ENCODE measurements at places on chromosomes 1 and 21.

GRCh38 chr1:179010671-179011070 is 15.0 kb upstream of the FAM20B start:
- DNase-seq = no peak

GRCh38 chr21:37159053-37159776 is 86.2 kb downstream of the TTC3 start:
- no peak for DNase-seq

GRCh38 chr1:188888386-188888785 is 1589.3 kb downstream of the BRINP3 start:
- no peak for DNase-seq

GRCh38 chr21:27772816-27773215 is 805.9 kb upstream of the ADAMTS5 start:
- no peak for DNase-seq

- DNase-seq = no peak
These were observed at the start of gene ARHGEF11 for GRCh38 chr1:157045250-157046218. Gene ARHGEF11 (minus strand): TSS chr1:157045742. CDS start chr1:157044330, 1,412 bp downstream.

DNA sequence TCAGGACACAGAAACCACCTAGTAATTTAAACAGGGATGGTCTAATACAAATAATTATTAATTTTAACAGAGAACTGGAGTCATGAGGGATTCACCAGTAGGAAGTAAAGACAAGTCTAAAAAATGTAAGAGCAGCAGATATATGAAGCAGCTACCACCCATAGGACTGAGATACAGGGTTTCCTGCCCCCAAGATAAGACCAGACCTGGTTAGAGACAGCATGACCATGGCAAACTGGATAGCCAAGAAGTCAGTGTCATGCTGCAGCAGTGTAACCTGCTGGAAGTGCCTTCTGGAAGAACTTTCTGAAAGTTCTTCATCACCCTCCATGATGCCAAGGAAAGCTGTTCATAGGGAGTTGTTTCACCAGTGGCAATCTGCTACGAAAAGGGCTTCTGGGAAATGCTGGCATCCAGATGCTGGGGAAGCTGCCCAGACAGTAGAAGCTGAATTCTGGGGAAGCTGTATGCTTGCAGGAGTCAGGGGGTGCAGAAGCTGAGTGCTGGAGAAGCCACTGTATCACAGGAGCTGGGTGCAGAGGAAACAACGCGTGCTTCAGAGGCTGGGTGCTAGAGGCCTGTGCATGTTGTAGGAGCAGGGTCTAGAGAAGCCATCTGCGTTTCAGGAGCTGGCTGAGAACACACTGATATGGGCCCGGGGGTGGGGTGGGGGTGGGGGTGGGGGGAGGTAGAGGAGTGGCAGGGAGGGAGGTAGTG is 356.4 kb downstream of the DISC1 start:
- no peak for DNase-seq

DNA sequence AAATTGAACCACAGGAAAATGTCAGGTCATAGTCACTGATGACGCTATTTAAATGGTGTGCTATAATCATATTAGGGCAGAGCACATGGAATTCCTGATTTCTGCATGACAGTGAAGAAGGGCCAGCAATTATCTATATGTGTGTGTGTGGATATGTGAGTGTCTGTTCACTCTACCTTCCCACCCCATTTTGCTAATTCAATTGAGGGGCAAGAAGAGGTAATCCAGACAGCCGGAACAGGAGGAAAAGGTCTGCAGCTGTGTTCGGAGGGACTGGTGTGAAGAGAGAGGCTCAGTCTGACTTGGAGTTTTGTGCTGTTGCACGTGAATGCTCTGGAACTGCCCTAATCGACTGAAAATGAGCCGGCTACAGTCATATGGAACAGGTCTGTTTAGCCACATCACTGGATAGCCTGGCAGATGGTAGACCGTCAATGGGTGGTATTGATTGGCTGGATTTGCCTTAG is 5.1 kb upstream of the ELAVL4 start:
- DNase-seq = no peak

DNA sequence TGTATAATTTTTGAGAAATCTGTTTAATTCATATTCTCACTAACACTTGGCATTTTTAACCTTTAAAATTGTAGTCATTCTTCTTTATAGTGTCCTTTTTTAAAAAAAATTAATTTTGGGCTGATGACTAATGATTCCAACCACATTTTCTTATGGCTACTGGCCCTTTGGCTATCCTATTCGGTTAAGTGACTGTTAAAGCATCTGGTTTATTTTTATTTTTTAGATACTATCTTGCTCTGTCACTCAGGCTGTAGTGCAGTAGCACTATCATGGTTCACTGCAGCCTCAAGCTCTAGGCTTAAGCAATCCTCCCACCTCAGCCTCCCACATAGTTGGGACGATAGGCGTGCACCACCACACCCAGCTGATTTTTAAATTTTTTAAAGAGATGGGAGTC is 723.2 kb upstream of the CXADR start:
- DNase-seq = no peak

DNA sequence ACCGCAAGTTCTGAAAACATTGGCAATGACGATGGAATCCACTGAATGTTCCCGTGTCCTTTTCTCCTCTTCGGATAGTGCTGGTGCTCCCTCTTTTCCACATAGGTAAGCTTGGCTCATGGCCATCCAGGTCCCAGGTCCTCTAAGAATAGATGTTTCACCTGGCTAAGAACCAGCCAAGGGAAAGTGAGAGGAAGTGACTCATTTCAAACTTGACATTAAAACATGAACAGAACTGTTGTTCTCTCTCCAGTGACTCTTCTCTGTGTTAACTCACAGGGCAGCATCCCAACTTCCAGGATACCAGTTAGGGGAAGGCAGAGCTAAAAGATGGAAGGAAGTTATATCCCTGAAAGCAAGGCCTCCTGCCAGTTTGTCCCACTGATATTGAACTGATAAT is 493.8 kb upstream of the CHRM3 start:
- no peak for DNase-seq

DNA sequence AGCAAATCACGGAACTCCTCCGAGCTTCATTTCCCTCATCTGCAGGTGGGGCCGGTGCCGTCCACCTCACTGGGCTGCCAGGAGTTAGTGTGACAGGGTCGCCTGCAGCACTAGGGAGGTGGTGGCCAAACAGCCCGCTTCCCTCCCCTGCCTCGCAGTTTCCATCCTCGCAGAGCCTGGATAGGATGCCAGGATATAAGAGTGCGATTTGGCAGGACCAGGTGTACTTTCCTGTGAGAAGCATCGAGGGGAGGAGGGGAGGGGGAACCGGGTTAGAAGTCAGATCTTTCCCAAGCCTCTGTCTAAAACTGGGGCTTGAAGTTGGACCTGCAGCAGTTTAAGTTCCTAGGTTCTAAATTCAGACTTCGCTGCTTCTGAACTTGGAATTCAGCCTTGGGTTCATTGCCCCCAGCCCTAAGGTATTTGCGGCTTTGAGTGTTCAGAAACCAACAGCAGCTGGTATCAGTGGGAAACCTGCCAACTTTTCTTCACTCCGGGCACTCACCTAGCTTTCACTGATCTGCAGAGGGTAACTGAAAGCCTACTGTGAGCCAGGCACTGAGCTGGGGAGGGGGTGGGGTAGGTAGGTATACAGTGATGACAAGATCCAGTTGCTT is 1.7 kb upstream of the JUN start:
- peak; percentile 5 for DNase-seq

DNA sequence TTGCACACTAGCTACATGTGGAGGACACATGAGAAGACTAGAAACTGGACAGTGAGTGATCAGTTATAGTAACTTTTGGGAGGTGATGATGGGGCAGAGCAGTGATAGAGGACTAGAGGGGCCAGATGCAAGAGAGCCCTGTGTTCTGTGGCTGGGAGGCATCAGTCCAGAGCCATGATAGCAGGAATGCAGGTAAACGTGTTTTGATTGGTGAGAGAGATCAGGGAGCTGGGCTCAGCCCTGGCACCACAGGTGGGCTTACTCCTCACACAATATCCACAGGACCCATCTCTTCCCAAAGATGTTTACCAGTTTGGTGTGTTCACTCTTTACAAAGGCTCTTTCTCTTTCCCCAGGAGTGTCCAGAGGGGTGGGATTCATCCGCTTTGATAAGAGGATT is 86.5 kb downstream of the ELAVL4 start:
- no peak for DNase-seq

DNA sequence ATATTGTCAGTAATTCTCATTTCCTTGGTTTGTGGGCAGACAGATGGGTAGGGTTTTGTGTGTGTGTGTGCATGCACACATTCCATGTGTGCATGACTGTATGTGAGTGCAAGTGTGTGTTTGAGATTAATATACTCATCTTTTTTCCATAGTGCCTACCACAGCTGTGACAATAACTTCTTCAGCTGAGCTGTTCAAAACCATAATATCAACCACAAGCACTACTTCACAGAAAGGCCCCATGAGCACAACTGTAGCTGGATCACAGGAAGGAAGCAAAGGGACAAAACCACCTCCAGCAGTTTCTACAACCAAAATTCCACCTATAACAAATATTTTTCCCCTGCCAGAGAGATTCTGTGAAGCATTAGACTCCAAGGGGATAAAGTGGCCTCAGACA is 149.3 kb downstream of the ADGRL2 start:
- no peak for DNase-seq

DNA sequence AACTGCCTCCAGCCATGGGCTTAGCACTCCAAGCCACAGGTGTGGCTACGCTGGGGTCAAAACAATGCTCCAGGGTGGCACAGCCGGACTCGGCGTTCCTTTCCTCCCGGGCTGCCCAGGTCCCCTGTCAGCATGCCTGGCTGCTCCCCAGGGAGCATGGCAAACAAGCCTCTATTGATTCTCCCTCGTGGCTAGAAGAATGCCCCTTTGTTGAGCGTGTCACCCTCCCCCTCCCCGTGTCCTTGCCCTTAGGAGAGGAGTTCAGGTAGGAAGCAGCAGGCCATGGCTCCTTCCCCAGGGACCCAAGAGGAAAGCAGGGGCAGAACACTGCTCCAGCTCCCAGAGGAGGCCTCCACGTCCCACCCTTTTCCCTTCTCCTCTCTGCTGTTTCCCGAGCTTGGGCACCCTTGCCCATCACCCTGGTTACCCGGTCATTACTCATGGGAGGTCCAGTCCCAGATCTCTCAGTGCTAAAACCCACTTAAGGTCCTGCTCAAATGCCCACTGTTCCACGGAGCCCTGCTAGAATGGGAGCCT is 57.4 kb upstream of the CITED4 start:
- DNase-seq = no peak

DNA sequence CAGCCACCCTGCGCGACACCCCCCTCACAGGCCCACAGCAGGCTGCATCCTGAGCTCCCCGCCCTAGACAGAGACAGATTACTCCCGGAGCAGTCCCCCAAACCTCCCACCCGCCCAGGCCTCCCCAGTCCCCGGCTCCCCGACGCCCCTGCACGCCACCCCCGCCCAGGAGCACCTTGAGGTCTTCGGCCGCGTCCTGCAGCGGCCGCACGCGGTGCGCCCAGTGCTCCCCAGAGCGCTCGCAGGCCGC is 731 bp downstream of the TRIM11 start:
- DNase-seq = no peak

- DNase-seq = no peak
These were observed 37.3 kb upstream of the HMGN1 start for GRCh38 chr21:39386194-39386593.

- DNase-seq = no peak
These were observed 31.5 kb downstream of the LPAR3 start for GRCh38 chr1:84861516-84861915.

DNA sequence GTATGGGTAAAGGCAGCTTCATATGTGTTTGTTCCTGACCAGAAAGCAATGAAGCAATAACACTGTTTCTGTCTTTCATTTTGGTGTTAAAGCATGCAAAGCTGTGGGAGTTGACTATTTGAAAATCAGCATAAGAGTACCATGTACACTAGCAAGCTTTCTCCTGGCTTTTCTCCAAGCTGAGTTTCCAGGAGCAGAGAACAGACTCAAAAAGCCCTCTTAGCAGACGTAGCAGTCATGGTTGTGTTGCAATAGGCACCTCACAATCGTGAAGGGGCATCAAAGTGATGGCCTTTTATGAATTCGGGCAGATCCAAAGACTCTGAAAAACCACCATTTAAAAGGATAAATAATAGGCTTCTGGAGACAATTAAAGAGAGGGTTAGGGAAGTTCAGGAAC is 159.7 kb downstream of the PTGER3 start:
- DNase-seq = no peak

DNA sequence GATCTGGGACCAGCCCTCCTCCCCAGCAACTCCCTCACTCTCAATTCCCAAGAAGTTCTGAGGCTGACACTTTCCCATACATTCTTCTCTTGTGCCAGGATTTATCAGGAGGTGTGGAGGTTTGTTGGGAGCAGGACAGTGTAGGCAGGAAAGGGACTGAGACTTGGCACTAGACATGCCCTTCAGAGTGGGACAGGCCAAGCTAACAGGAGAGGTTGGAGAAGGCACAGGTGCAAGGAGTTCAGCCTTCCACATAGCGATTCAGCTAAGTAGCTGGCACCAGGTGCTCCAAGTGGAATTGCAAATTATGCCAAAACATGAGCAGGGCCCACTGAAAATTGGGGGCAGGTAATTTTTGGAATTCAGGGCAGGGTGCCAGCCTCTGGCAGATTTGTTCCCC is 83.0 kb upstream of the DUSP10 start:
- no peak for DNase-seq

DNA sequence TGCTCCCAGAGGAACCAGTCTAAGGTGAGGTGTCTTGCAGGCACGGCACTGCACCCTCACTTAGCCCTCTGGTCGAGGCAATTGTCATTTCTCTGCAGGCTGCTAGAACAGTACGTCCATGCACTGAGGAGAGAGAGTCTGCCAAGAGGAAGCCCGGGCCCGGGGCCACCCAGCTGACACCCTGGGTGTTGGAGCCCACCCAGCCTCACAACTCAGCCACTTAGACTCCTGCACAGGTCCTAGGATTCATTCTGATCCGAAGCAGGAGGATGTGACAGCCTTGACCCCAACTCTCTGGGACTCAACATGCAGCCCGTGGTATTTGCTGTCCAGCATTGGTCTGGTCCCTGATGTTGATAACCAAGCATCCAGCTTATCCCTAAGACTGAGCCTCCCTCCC is 111.9 kb downstream of the ADSS2 start:
- no peak for DNase-seq

DNA sequence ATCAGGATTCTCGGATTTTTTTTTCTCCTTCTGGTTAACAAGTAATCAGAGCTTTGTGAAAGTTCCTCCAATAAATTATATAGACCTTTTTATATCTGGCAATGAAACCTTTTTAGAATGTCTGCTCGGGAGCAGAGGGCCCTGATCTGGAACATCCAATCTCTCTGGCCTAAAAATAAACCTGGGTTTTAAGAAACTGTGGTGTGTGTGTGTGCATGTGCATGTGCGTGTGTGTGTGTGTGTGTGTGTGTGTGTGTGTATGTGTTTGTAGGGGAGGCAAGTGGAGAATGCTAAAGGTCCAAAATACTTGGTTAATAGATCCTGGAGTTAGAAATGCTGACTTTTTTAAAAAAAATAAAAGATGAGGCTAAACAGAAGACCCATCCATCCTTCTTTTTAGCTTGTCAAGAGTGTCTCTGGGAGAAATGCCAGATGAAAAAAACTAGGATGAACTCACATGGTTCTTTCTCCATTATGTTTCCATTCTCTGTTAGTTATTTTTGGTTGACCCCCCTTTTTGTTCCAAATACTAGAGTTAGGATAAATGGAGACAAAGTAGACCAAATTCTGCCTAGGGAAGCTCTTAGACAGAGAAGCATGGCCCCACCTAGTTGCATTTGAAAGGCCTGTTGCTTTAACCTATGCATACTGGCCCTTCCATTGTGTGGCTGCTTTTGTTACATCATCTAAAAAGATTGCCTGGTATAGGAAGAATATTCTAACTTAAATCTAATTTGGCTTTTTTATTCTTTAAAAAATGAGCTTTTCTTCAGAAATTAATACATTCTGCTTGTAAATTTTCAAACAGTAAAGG is 175.9 kb downstream of the PAPPA2 start:
- DNase-seq = no peak
